ENCODE measurements at places on chromosomes 5 and 9. TPM values are rescaled to one million over a fixed set of nuclear protein-coding genes. Genes with fewer than 3 reads are reported as not detected.

The SLC25A2 gene
- total RNA-seq = 0.72 TPM

The SPINK4 gene
- total RNA-seq = not detected

The C5orf52 gene
- total RNA-seq = not detected

The IL4 gene
- total RNA-seq = not detected

The ANKDD1B gene
- 3.8 TPM for total RNA-seq

The PCDHB8 gene
- total RNA-seq = 0.27 TPM

The ZNF354C gene
- total RNA-seq = 10.5 TPM

The IFNK gene
- not detected for total RNA-seq

The PCDHB2 gene
- 0.82 TPM for total RNA-seq

The ORM2 gene
- not detected for total RNA-seq

The PPIP5K2 gene
- total RNA-seq = 32.1 TPM

The NEUROG1 gene
- total RNA-seq = not detected

The DAB2 gene
- 217 TPM for total RNA-seq

The PRUNE2 gene
- 122 TPM for total RNA-seq

The FOXD4L5 gene
- total RNA-seq = under 0.01 TPM

The SNCB gene
- not detected for total RNA-seq

The GCNT4 gene
- total RNA-seq = 2.5 TPM

The FCN2 gene
- total RNA-seq = not detected

The CBY3 gene
- total RNA-seq = not detected

The POU4F3 gene
- not detected for total RNA-seq

The IL9 gene
- not detected for total RNA-seq

The PCDHGB6 gene
- total RNA-seq = 3.8 TPM

The F2RL2 gene
- 18.6 TPM for total RNA-seq

The CDX1 gene
- 0.65 TPM for total RNA-seq

The NSUN2 gene
- total RNA-seq = 29.0 TPM

The SLC35A4 gene
- 17.0 TPM for total RNA-seq

The PTRH1 gene
- total RNA-seq = 17.2 TPM

The C9orf43 gene
- total RNA-seq = 0.63 TPM

The NR5A1 gene
- not detected for total RNA-seq

The CA9 gene
- 1.5 TPM for total RNA-seq

The CCDC69 gene
- 1.5 TPM for total RNA-seq

The GFI1B gene
- not detected for total RNA-seq

The CDH6 gene
- 7.4 TPM for total RNA-seq

The CSF1R gene
- under 0.01 TPM for total RNA-seq
